ENCODE measurements at places on chromosomes 5 and 9.
A peak's percentile ranks its signal among the peaks of the same experiment; 100 is the strongest.

DNA sequence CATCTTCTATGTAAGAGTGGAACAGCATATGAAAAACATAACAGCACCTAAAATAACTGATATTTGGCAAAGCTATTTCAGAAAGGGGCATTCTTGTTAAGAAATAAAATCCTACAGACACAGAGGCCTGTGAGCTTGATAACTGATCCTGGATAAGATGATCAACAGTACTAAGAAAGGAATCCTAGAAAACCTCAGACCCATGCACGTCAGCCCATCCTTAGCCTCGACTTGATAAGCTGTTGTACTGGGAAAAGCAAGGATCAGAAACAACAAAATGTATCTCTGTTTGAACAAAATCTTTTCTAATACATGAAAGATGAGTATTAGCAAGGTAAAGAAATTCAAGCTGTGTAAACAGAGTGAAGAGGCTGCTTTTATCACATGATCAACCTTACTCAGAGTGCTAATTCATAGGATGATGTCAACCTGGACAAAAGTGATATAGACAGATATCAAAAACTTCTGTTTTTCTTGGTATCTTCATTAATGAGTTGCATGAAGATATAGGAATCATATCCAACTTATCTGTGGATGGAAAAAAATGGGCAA, 15.2 kb downstream of the LIFR start:
- DNase-seq, result no peak

GRCh38 chr5:175596761-175597189, 61.1 kb upstream of the HRH2 start:
- DNase-seq, result no peak

GRCh38 chr9:129726322-129727160, 26.3 kb downstream of the PTGES start:
- peak; percentile 31 for DNase-seq

GRCh38 chr5:55900068-55900467, 48.9 kb downstream of the IL31RA start:
- DNase-seq, result no peak

All from pons (tissue), 1 donor.